Hypothalamus (tissue), 51 donors: ENCODE measurements at places on chromosomes 5 and 9.
A peak's percentile ranks its signal among the peaks of the same experiment; 100 is the strongest.

DNA sequence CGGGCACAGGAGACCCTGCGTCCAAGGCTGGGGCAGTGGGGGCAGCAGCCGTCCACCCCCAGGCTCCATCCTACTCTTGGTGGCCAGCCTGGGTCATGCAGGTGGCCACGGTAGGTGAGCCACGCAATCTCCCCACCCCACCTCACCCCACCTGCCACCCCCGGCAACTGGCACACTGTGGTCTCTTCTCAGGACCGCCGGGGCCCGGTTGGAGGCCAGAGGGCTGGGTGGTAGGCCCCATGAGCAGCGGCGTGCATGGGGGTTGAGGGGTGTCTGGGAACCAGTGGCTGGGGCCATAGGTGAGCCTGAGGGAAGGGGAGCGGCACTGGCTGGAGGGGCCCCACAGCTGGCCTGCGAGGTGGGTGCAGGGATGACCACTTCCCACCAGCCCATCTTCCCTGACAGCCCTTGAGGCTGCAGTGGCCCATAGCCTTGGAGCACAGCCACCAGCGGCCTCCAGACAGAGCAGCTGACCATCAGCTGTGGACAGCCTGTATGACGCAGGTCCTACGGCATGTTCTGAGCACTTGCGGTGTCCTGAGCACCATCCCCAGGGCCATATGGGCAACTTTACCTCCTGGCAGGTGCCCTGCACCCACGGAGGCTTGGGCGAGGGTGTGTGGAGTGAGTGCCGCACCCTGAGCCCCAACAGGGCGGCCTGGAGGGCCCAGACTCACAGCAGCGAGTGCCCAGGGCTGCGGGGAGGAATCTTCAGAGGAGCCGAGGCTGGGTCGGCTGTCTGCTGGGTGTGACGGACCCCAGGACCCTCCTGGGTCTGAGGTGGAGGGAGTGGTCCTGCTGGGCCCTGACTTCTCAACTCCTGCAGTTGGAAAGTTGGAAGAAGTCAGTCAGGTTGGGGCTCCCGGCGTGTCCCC lies 47.4 kb downstream of the KCNT1 start:
- no peak for DNase-seq

- no peak for DNase-seq
These were observed 373 bp downstream of the FBXW5 start for GRCh38 chr9:136944212-136944518.

DNA sequence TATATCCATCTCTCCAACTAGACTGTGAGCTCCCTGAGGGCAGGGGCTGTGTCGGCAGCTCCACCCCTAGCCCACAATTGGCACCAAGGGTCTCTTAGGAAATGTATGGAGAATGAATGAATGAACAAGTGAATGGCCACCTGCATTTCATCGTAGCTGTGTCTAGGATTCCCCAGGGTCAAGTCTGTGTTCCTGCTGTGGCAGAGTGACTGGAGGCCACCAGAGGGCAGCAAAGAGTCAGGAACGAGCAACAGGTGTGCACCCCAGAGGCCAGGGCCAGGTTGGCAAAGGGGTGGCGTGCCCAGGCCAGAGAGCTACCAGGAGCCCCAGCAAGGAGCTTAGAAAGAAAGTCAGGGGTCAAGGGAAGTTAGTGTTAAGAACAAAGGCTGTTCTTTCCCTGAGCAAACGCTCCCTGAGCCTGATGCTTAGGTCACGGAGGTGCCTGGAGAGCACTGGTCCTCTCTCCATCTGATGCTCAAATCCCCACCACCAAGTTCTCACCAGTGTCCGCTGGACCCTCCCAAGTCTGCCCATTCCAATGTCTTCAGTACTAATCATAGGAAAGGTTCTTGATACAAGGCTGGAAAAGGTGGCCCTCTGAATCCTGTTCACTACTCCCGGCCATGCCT lies 160.7 kb downstream of the PAX5 start:
- peak; percentile 35 for DNase-seq

DNA sequence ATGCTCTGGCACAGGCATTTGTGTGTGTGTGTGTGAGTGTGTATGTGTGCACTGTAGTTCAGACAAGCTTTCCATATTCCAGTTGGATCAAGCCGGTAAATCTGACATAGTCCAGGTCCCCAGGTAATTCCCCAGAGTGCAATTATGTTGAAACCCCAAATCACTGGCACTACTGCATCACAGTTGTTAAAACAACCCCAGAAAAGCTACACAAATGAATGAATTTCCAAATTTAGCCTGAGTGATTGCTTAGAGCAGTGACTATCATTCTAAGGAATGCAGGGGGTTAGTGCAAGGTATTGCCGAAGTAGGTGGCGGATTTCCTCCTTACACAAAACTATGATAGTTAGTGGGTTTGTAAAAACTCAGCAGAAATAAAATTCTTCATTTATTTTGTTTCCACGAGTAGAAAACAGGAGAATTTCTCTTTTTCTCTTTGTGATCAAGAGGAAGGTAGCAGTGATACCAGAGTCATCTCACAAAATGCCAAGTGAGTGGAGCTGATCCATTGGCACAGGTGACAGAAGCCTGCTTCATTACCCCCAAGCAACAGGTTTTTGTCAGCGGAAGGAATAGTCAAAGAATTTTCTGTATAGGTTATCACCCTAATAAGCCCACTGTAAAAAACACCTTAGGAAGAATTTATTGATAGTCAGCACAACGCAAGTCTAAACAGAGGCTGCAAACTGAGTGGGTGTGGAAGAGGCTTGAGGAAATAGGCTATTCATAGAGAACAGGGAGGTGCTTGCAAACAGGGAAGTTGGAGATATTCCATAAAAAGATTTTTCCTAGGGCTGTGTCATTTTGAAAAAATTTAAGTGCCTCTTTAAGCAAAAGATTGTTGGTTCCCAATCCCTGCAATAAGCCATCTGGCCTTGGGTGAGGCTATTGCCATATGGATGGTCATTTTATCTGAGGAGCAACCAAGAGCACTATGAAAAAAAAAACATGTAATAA lies 385.1 kb downstream of the CHSY3 start:
- DNase-seq, result no peak

DNA sequence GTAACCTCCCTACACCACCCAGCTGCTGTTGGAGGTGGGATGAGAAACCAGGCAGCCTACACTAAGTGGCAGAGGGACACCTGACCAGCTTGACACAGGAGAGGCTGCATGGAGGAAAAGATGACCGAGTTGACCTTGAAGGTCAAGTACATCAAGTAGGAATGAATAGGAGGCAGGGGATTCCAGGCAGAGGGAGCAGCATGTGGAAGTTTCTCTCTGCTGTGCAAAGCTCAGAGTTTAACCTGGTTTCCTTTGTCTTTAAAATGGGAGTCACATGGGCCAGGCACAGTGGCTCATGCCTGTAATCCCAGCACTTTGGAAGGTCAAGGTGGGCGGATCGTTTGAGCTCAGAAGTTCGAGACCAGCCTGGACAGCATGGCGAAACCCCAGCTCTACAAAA lies 32.6 kb downstream of the SPRY4 start:
- DNase-seq, result no peak

GRCh38 chr9:6239048-6239461 lies 23.4 kb downstream of the IL33 start:
- no peak for DNase-seq

DNA sequence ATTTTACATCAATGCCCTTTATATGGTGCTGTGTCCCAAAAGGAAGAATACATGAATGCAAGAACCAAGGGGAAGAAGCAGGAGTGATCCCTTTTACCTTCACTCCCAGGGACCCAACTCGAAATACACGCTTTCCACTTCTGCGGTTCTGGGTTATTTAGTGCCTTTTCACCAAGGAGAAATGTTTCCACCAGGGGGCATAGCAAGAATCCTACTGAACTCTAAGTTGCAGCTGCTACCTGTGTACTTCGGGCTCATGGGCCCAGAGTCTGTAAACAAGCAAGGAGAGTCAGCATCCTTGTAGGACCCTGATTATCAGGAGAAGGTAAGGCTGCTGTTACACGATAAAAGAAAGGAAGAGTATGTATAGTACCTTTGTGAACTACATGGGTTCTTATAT lies 45.7 kb downstream of the DPYSL3 start:
- DNase-seq, result no peak
